ENCODE measurements at places on chromosomes 11 and 22.
A peak's percentile ranks its signal among the peaks of the same experiment; 100 is the strongest.

- peaks cover 15% of the 10 kb centered on the region for H3K4me1 ChIP-seq
- H3K4me3 ChIP-seq, result no peak overlapping the region
- H3K36me3 ChIP-seq, result no peaks in the 10 kb centered on the region
- no peak for DNase-seq
Observed at GRCh38 chr11:67484847-67485311, 2.1 kb downstream of the AIP start.

DNA sequence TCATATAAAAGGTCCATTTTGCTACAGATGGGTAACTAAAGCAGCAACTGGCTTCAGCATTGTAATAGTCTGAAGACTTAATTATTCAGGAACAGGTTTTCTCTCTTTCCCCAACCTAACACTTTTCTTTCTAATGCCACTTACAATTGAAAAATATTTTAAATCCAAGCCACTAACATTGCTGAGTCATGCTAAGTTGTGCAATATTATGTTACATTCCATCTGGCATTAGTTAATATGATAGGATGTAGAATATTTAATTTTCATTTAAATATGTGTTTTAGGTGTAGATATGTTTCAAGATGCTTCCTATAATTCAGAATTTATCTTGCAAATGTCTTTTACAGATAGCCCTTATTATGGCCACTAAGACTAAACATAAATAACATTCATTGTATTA, 98.6 kb downstream of the KIF18A start:
- H3K27me3 ChIP-seq, result no peaks in the 10 kb centered on the region
- H3K4me1 ChIP-seq, result peaks cover 11% of the 10 kb centered on the region
- H3K4me3 ChIP-seq, result no peak overlapping the region
- H3K27ac ChIP-seq, result no peak overlapping the region

DNA sequence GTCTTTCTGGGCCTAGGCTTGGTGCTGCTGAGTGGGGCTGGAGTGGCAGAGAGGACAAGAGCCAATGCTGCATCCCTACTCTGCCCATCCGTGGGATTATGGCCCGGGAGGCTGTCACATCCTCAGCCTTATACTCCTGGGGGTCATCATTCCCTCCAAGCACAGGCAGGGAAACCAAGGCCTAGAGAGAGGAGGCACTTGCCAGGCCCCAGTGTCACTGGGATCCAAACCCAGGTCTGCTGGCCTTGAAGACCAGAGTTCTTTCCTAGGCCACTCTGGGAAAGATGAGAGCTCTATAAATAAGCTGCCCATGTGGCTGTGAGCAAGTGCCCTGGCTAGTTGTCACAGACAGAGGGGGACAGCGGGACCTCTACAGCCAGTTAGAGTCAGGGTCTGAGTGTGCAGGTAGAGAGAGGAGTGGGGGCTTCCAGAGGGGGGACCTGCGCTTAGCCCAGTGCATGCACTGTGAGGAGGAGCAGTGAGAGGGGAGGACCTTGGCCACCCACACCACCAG, 4.8 kb downstream of the RELT start:
- H3K27ac ChIP-seq, result no peak overlapping the region
- H3K4me3 ChIP-seq, result no peak overlapping the region
- peaks cover 24% of the 10 kb centered on the region for H3K4me1 ChIP-seq
- no peak for DNase-seq
- H3K36me3 ChIP-seq, result peaks cover 5% of the 10 kb centered on the region

GRCh38 chr22:20185750-20186149, 34.9 kb upstream of the CCDC188 start:
- H3K36me3 ChIP-seq, result no peaks in the 10 kb centered on the region
- H3K27ac ChIP-seq, result no peak overlapping the region
- H3K4me3 ChIP-seq, result no peak overlapping the region

DNA sequence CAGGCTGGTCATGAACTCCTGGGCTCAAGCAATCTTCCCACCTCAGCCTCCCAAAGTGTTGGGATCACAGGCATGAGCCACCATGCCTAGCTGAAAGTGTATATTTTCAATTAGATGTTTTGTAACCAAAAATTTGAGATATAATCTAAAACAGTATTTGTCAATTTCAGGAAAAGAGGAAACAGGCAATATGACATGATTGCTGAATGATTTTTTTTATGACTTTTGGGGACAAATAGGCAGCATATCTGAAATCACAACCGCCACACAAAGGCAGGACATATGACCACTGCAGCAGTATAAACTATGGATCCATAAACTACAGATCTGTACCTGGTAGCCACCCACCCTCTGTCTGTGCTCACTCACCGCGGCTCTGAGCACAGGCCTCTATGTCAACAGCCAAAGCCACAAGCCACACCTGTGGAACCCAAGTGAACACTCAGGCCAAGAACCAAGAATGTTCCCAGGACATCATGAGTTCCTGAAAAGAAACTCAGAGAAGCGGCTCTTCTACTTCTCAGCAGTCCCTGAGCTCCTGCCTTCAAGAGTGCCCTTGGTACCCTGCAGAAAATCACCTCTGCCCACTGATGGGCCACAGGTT, 22.5 kb downstream of the PISD start:
- no peak overlapping the region for H3K27ac ChIP-seq
- no peaks in the 10 kb centered on the region for H3K27me3 ChIP-seq
- H3K36me3 ChIP-seq, result no peaks in the 10 kb centered on the region

DNA sequence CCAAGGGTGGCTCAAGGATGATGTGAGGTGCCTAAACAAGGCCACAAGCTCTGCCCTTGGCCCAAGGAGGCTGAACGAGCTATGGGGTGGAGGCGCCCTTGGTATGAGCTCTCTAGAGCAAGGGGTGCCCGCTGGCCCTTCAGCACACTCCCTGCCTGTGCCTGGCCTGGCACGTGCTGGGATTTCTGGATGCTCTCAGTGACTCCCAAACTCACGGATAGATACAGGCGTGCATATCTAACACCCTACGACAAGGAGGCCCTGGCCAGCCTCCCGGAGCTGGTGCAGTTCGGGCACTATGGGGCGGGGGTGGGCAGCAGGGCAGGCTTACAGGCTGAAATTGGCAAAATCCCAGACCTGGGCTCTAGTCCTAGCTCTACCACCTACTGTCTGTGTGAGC, 30.6 kb downstream of the SCUBE1 start:
- peaks cover 32% of the 10 kb centered on the region for H3K27me3 ChIP-seq
- no peak overlapping the region for H3K27ac ChIP-seq
- DNase-seq, result no peak
- no peak overlapping the region for H3K4me3 ChIP-seq
- no peaks in the 10 kb centered on the region for H3K36me3 ChIP-seq

DNA sequence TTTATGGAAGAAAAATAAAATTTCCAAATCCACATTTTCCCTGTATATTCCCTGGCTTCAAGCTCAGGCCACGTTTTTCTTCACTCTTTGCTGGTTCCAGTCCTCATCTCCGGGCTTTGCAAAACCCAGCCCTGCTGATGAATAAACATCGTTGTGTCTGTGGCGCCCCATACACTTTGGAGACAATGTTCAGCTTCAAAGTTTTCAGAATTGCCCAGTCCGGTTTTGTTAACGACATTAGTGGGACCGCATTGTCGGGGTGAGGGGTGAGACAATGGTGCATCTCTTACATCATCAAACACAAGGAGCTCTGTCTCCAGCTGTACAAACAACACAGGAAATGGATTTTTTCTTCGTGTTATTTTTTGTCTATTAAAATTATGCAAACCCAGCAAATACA, 53.4 kb upstream of the HTATIP2 start:
- peaks cover 87% of the 10 kb centered on the region for H3K27me3 ChIP-seq
- DNase-seq, result no peak
- no peaks in the 10 kb centered on the region for H3K4me1 ChIP-seq

GRCh38 chr11:98565311-98565710, 455.4 kb upstream of the CNTN5 start:
- no peaks in the 10 kb centered on the region for H3K36me3 ChIP-seq
- DNase-seq, result no peak
- no peaks in the 10 kb centered on the region for H3K4me1 ChIP-seq

DNA sequence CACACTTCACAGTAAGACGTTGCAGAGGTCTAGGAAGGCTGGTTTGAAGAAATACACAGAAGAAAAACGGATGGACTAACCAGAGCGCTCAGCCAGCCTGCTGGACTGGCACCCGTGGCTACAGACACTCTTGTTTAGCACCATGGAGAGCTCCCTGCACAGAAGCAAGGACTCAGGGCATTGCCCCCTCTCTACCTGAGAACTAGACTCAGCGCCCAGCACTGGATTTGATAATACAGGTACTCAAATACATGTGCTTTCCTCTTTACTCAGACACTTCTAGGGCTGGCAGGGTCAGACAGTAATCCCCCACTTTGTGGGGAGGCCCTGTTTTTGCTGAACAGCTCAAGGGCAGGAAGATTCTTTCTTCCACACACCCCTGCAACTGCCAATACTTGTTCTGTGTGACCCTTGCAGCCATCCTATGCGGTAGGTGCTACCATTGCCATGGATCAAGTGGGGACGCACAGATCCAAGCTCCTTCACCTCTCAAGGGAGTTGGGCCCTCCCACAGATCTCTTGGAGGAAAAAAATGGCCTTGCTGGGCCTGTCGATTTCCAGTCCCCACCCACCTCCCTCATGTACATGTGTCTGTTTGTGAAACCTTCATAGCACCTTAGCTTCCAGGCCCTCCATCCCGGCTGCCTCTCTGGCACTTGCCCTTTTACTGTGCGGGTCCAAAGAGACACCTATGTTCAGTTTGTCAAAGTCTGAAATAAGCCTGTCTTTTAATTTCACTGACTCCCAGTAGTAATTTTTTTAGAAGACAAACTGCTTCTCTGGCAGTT, 5.1 kb upstream of the P2RX6 start:
- no peaks in the 10 kb centered on the region for H3K27me3 ChIP-seq
- no peak overlapping the region for H3K27ac ChIP-seq
- no peak overlapping the region for H3K4me3 ChIP-seq

- peak; percentile 50 for DNase-seq
- peaks cover 65% of the 10 kb centered on the region for H3K4me1 ChIP-seq
- H3K27ac ChIP-seq, result no peak overlapping the region
- no peaks in the 10 kb centered on the region for H3K27me3 ChIP-seq
- no peak overlapping the region for H3K4me3 ChIP-seq
Observed at GRCh38 chr11:87425391-87425790, 387.7 kb downstream of the TMEM135 start.

DNA sequence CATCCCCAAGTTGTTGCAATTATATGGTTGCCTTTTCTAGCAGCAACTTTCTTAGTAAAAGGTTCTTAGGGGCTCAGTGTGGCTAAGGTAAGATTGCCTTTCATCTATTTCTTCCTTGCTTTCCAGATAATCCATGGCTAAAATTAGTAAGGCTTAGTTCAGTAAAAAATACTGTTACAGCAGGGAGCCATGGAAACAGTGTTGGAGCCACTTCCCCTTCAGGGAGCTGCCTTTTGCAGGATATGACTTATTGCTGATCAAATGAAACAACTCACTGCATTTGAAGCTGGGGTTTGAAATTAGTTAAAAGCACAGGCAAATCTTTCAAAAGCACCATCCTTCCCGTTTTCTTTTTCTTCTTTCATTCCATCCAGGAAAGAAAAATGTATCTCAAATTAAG, 184.3 kb downstream of the C11orf87 start:
- no peak overlapping the region for H3K4me3 ChIP-seq
- H3K27ac ChIP-seq, result no peak overlapping the region

- no peak overlapping the region for H3K27ac ChIP-seq
- no peaks in the 10 kb centered on the region for H3K4me1 ChIP-seq
- no peak overlapping the region for H3K4me3 ChIP-seq
- H3K27me3 ChIP-seq, result no peaks in the 10 kb centered on the region
Observed at GRCh38 chr11:111785886-111786412, 19.8 kb upstream of the PPP2R1B start.

GRCh38 chr11:7564803-7565202, 51.0 kb downstream of the PPFIBP2 start:
- H3K27ac ChIP-seq, result no peak overlapping the region
- peaks cover 6% of the 10 kb centered on the region for H3K27me3 ChIP-seq
- no peak for DNase-seq
- no peaks in the 10 kb centered on the region for H3K36me3 ChIP-seq

DNA sequence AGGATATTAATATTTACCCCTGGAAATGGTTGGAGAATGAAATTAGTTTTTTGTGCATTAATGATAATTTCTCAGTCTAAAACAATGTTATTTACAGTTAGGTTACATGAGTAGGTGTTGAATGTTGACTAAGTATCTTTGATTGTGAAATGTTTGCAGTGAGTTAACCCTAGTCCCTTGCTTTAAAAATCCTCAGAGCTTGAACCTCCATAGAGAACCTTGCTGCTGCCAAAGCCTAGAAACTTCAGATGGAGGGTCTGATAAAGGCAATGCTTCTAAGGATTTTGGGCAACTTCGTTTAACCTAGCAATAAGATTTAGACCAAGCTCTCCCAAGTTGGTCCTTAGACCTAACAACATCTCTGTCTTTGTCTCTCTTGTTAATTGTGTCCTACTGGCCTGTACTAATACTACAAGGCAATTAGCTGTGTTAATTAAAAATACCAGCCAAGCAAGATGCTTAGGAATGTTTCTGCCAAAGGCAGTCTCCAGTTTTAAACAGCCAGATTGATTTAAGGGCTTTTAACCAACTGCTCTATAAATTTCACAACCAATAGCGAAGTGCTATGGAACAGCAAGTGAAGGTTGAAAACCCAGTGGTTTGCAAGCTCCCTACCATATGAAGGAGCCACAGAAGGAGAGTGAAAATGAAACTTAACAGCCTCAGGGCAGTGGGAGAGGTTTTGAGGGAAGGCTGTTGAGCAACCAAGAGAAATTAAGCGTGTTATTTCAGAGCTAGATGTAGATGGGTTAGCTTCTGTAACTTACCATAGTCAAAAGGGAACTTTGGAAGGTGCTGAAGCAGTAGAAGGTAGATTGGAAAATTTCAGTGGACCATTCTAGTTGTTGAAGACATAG, 295.9 kb upstream of the ANO5 start:
- H3K4me1 ChIP-seq, result no peaks in the 10 kb centered on the region
- H3K4me3 ChIP-seq, result no peak overlapping the region
- no peak overlapping the region for H3K27ac ChIP-seq
- no peaks in the 10 kb centered on the region for H3K36me3 ChIP-seq
- no peak for DNase-seq
- H3K27me3 ChIP-seq, result no peaks in the 10 kb centered on the region

DNA sequence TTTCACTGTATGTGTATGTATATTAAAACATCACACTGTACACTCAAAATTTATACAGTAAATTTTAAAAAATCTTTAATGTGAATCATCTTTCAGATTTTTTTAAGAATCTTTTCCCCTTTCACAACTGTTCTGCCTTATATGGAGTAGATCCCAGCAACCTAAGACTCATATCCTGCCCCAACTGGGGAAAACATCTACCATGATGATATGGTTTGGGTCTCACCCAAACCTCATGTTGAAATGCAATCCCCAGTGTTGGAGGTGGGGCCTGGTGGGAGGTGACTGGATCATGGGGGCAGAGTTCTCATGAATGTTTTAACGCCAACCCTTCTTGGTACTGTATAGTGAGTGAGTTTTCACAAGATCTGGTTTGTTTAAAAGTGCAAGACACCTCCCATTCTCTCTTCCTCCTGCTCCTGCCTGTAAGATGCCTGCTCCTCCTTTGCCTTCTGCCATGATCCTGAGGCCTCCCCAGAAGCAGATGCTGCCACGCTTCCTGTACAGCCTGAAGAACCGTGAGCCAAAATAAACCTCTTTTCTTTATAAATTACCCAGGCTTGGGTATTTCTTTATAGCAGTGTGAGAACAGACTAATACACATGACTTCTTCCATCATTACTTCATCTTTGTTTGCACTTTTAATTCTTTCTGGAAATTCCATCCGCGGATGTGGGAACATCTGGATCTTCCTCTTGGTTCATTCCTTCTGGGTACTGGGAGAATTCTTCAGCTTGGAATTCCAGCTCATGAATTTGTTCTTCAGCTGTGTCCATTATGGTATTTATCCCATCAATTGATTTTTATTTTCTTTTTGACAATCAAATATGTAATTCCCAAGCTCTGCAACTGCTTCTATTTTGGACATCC, 36.9 kb downstream of the LINC01488 start:
- no peak overlapping the region for H3K4me3 ChIP-seq
- no peak overlapping the region for H3K27ac ChIP-seq
- no peak for DNase-seq
- H3K36me3 ChIP-seq, result no peaks in the 10 kb centered on the region
- no peaks in the 10 kb centered on the region for H3K27me3 ChIP-seq
- H3K4me1 ChIP-seq, result no peaks in the 10 kb centered on the region

Measured in PC-3 (cell line).